ENCODE measurements at places on chromosomes 13 and 19.

DNA sequence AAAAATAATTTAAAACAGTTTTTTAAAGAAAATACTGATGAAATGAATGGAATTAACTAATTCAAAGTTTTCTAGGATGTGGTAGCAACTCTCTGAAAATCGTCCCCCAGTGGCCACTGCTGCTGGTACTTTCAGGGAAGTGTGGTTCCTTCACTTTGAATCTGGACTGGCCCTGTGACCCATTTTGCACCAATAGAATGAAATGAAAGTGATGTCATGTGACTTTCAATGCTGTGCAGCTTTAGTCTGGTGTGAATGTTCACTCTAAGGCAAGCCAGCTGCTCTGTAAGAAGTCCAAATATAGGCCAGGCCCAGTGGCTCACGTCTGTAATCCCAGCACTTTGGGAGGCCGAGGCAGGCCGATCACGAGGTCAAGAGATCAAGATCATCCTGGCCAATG lies 26.4 kb upstream of the HNRNPA1L2 start:
- no peaks in the 10 kb centered on the region for H3K27me3 ChIP-seq
- H3K27ac ChIP-seq, result no peak overlapping the region
- DNase-seq, result no peak
- H3K36me3 ChIP-seq, result no peaks in the 10 kb centered on the region
- H3K4me3 ChIP-seq, result no peak overlapping the region
- peaks cover 23% of the 10 kb centered on the region for H3K4me1 ChIP-seq

GRCh38 chr19:35207391-35207871 lies 21.1 kb downstream of the FAM187B start:
- H3K27me3 ChIP-seq, result no peaks in the 10 kb centered on the region
- H3K4me1 ChIP-seq, result peaks cover 5% of the 10 kb centered on the region
- H3K4me3 ChIP-seq, result no peak overlapping the region
- H3K27ac ChIP-seq, result no peak overlapping the region
- DNase-seq, result no peak
- H3K36me3 ChIP-seq, result no peaks in the 10 kb centered on the region

GRCh38 chr13:59471106-59471505 lies 692.6 kb downstream of the DIAPH3 start:
- no peaks in the 10 kb centered on the region for H3K27me3 ChIP-seq
- no peak overlapping the region for H3K4me3 ChIP-seq
- no peaks in the 10 kb centered on the region for H3K4me1 ChIP-seq
- no peaks in the 10 kb centered on the region for H3K36me3 ChIP-seq

- no peaks in the 10 kb centered on the region for H3K36me3 ChIP-seq
- peak overlapping the region; percentile 52 for H3K4me3 ChIP-seq
- peak overlapping the region; percentile 40 for H3K27ac ChIP-seq
- H3K4me1 ChIP-seq, result peaks cover 14% of the 10 kb centered on the region
These were observed 741 bp upstream of the CADM4 start for GRCh38 chr19:43640424-43640757.

DNA sequence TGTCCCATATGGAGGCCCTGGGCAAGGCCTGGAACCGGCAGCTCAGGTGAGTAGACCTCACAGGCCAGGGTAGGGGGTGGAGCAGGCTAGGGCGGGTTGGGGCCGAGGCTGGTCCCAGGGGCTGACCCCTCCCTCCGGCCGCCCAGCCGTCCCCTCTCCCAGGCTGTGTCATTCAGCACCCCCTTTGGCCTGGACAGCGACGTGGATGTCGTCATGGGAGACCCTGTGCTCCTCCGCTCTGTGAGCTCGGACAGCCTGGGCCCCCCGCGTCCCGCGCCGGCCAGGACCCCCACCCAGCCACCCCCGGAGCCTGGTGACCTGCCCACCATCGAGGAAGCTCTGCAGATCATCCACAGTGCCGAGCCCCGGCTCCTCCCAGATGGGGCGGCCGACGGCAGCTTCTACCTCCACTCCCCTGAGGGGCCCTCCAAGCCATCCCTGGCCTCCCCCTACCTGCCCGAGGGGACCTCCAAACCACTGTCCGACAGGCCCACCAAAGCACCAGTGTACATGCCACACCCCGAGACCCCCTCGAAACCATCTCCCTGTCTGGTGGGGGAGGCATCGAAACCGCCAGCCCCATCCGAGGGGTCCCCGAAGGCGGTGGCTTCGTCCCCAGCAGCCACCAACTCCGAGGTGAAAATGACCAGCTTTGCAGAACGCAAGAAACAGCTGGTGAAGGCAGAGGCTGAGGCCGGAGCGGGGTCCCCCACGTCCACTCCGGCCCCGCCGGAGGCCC lies 16.0 kb downstream of the CAMSAP3 start:
- H3K36me3 ChIP-seq, result peaks cover 3% of the 10 kb centered on the region
- H3K27me3 ChIP-seq, result no peaks in the 10 kb centered on the region
- no peak for DNase-seq

- no peak for DNase-seq
- H3K27me3 ChIP-seq, result no peaks in the 10 kb centered on the region
- H3K4me3 ChIP-seq, result no peak overlapping the region
- no peak overlapping the region for H3K27ac ChIP-seq
- no peaks in the 10 kb centered on the region for H3K36me3 ChIP-seq
These were observed 136.3 kb upstream of the UFM1 start for GRCh38 chr13:38213314-38213713.

DNA sequence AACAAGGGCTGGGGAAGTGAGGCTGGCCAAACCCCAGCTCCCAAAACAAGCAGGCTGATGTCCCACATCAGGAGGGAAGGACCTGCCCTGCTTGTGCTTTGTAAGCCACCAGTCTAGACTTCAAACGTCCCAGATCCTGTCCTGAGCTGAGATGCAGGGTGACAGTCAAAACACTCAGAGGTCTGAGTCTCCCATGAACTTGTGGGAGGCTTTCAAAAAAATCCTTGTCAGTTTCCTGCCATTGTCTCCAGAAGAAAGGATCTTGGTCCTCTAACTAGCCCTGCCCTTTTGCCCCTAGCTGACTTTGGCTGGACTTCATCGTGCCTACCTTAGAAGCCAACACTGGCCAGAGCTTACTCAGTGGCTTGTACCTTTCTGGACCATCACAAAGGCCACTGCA lies 43.3 kb downstream of the DZIP1 start:
- no peak overlapping the region for H3K4me3 ChIP-seq
- H3K4me1 ChIP-seq, result peaks cover 6% of the 10 kb centered on the region

DNA sequence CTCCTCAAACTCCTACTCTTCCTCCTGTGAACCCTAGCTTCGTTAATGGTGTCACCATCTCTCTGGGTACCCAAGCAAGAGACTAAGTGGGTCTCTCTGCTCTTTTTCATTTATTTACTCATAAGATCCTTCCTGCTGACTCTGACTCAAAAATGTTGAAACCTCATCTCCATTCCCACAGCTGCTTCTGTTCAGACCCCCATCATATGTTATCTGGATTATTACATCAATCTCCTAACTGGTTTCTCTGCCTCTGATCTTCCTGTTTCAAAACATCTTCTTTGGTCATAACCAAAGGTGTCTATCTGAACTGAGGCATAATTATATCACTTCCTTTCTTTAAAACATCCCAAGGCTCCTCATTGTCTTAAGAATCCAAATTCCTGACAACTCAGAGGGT lies 2.0 kb upstream of the MEDAG start:
- no peaks in the 10 kb centered on the region for H3K36me3 ChIP-seq
- no peak overlapping the region for H3K27ac ChIP-seq
- no peak for DNase-seq
- peaks cover 40% of the 10 kb centered on the region for H3K27me3 ChIP-seq
- no peak overlapping the region for H3K4me3 ChIP-seq

- no peaks in the 10 kb centered on the region for H3K36me3 ChIP-seq
- DNase-seq, result no peak
- H3K27ac ChIP-seq, result no peak overlapping the region
- no peaks in the 10 kb centered on the region for H3K4me1 ChIP-seq
- H3K4me3 ChIP-seq, result no peak overlapping the region
These were observed 35.3 kb upstream of the CD177 start for GRCh38 chr19:43318203-43318602.

GRCh38 chr13:33066329-33066728 lies 50.1 kb downstream of the KL start:
- H3K27ac ChIP-seq, result no peak overlapping the region
- no peaks in the 10 kb centered on the region for H3K4me1 ChIP-seq
- no peak for DNase-seq

- H3K4me1 ChIP-seq, result no peaks in the 10 kb centered on the region
- H3K27me3 ChIP-seq, result no peaks in the 10 kb centered on the region
- DNase-seq, result no peak
- H3K4me3 ChIP-seq, result no peak overlapping the region
These were observed 56.6 kb upstream of the GPC6 start for GRCh38 chr13:93169980-93170379.

GRCh38 chr13:110425444-110425780 lies 118.3 kb downstream of the COL4A2 start:
- no peak for DNase-seq
- H3K36me3 ChIP-seq, result no peaks in the 10 kb centered on the region
- no peaks in the 10 kb centered on the region for H3K27me3 ChIP-seq
- no peaks in the 10 kb centered on the region for H3K4me1 ChIP-seq

- no peak overlapping the region for H3K4me3 ChIP-seq
- no peaks in the 10 kb centered on the region for H3K4me1 ChIP-seq
- DNase-seq, result no peak
- H3K36me3 ChIP-seq, result no peaks in the 10 kb centered on the region
- no peak overlapping the region for H3K27ac ChIP-seq
- no peaks in the 10 kb centered on the region for H3K27me3 ChIP-seq
These were observed 42.4 kb downstream of the ZNF136 start for GRCh38 chr19:12205296-12205695.

- no peaks in the 10 kb centered on the region for H3K27me3 ChIP-seq
- DNase-seq, result no peak
- peak within 1 kb of the TSS; percentile 76 for H3K4me3 ChIP-seq
These were observed at the start of gene BRD4 for GRCh38 chr19:15332311-15332996. TSS of gene BRD4 (minus strand) at chr19:15332539. CDS start at chr19:15273099, 59,440 bp downstream.

DNA sequence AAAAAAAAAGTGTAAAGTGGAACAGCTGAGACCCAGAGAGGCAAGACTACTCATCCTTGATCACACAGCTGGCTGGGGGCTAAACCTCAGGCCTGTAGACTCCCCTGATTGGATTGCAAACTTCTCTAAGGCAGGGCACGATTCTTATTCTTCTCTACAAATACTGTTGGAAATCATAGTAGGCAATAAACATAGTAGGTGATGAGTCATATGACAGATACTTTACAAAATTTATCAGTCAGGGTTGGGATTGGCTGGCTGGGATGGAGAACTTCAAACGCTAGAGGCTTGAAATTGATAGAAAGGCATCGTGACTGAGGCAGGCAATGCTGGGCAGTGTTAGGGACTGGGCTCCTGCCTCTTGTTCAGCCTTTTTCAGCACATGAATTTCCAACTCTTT lies 5.9 kb upstream of the MATK start:
- no peaks in the 10 kb centered on the region for H3K36me3 ChIP-seq
- H3K4me3 ChIP-seq, result no peak overlapping the region
- DNase-seq, result no peak
- H3K27ac ChIP-seq, result no peak overlapping the region
- H3K4me1 ChIP-seq, result no peaks in the 10 kb centered on the region
- no peaks in the 10 kb centered on the region for H3K27me3 ChIP-seq

DNA sequence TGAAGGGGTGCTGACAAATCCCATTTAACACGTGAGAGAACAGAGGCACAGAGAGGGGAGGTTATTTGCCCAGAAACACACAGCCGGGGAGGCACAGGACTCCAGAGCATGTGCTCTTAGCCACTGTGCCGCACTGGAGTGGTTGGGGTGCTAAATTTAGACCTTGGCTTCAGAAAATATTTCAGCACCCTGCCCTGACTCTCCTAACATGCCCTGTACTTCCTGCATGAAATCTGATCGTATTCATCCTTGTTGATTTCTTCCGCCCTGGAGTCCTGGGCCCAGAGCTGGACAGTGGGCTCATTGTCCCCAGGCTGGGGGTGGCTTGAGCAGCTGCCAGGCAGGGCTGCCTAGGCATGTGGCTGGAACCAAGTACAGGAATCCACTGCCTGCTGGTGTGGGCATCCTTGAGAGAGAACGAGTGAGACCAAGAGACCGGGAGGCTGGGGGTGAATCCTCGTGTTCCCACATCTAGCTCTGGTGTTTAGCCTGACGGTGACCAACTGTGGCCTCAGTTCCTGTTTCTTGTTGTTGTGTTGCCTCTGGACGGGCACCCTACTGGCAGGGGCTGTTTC lies 5.3 kb downstream of the SLC27A1 start:
- H3K4me1 ChIP-seq, result peaks cover 51% of the 10 kb centered on the region
- H3K27me3 ChIP-seq, result no peaks in the 10 kb centered on the region
- no peaks in the 10 kb centered on the region for H3K36me3 ChIP-seq
- peak; percentile 69 for DNase-seq
- peak overlapping the region; percentile 78 for H3K27ac ChIP-seq

GRCh38 chr19:56126983-56127780 lies 6.1 kb upstream of the ZNF787 start:
- H3K4me1 ChIP-seq, result peaks cover 2% of the 10 kb centered on the region
- H3K27me3 ChIP-seq, result no peaks in the 10 kb centered on the region
- no peak overlapping the region for H3K27ac ChIP-seq
- H3K4me3 ChIP-seq, result no peak overlapping the region
- DNase-seq, result no peak
- H3K36me3 ChIP-seq, result no peaks in the 10 kb centered on the region

DNA sequence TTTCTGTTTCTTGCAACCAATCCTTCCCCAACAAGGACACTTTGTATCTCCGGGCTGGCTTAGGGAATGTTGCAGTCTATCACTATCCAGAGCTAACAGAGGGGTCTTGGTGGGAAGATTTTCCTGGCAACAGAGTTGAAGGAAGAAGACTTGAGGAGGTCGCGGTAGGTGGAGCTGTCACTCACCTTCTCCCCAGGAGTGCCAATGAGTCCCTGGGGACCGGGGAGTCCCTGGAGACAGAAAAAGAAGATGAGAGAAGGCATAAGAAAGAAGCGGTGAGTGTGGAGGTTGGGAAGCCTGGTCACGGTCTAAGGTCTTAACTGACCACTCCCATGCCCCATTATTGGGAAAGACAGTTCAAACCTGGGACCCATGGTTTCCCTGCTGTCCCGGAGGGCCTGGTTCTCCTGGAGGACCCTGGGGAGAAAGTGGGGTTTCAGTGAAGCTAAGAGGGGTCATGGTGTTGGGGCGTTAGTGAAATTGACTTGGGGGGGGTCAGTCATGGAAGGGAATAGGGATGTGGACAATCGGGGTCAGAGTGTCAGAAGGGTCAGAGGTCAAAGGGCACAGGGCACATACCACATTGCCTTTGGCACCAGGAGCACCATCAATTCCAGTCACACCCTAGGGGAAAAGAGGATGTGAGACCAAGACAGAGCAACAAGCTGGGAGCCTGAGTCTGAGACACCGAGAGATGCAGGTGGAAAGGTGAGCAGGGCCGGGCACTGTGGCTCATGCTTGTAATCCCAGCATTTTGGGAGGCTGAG lies 18.7 kb downstream of the COL5A3 start:
- no peaks in the 10 kb centered on the region for H3K36me3 ChIP-seq
- H3K4me1 ChIP-seq, result peaks cover 4% of the 10 kb centered on the region
- no peak for DNase-seq
- no peak overlapping the region for H3K27ac ChIP-seq

GRCh38 chr13:39998166-39998565 lies 342.7 kb downstream of the COG6 start:
- H3K27ac ChIP-seq, result no peak overlapping the region
- no peaks in the 10 kb centered on the region for H3K4me1 ChIP-seq
- H3K27me3 ChIP-seq, result no peaks in the 10 kb centered on the region
- H3K4me3 ChIP-seq, result no peak overlapping the region

- H3K36me3 ChIP-seq, result no peaks in the 10 kb centered on the region
- H3K4me1 ChIP-seq, result no peaks in the 10 kb centered on the region
- H3K27me3 ChIP-seq, result peaks cover 26% of the 10 kb centered on the region
- no peak overlapping the region for H3K27ac ChIP-seq
- no peak overlapping the region for H3K4me3 ChIP-seq
- DNase-seq, result no peak
These were observed 60.1 kb downstream of the HSPH1 start for GRCh38 chr13:31101472-31102170.

Measured in HCT116 (cell line).